Tracheal epithelial cell (primary cell): ENCODE measurements at places on chromosomes 7 and 10. TPM values are rescaled to one million over a fixed set of nuclear protein-coding genes. Genes with fewer than 3 reads are reported as not detected.

The RNF133 gene
- not detected in 2 replicates for total RNA-seq

The CPEB3 gene
- 0.48 and 1.5 TPM in 2 replicates for total RNA-seq

The RAB19 gene
- total RNA-seq: 1.4 TPM in 1 of 2 replicates, not detected in the other

The SLC39A12 gene
- total RNA-seq: not detected in 2 replicates

The CCT6A gene
- 221 and 354 TPM in 2 replicates for total RNA-seq

The DOCK1 gene
- total RNA-seq: 132 and 195 TPM in 2 replicates

The CPA1 gene
- not detected in 2 replicates for total RNA-seq

The TTYH3 gene
- total RNA-seq: 16.6 and 32.5 TPM in 2 replicates

The ZNF425 gene
- total RNA-seq: 2.6 and 3.1 TPM in 2 replicates

The TMEM213 gene
- not detected in 2 replicates for total RNA-seq

The KIAA1549 gene
- total RNA-seq: 0.21 and 0.96 TPM in 2 replicates

The RET gene
- 0.21 and 1.2 TPM in 2 replicates for total RNA-seq

The LRRC17 gene
- 0.72 and 1.9 TPM in 2 replicates for total RNA-seq

The RBM20 gene
- total RNA-seq: under 0.01 TPM in 1 of 2 replicates, not detected in the other

The PRLHR gene
- total RNA-seq: not detected in 2 replicates

The COL13A1 gene
- total RNA-seq: 0.21 and 0.72 TPM in 2 replicates

The ZNF804B gene
- not detected in 2 replicates for total RNA-seq

The TFEC gene
- under 0.01 TPM in 1 of 2 replicates, not detected in the other for total RNA-seq

The SPDYE6 gene
- total RNA-seq: not detected in 2 replicates

The SEC31B gene
- 0.43 and 2.4 TPM in 2 replicates for total RNA-seq

The MAGI2 gene
- total RNA-seq: 0.96 and 1.7 TPM in 2 replicates

The CUBN gene
- under 0.01 and 0.85 TPM in 2 replicates for total RNA-seq

The CYP26C1 gene
- 0.24 TPM in 1 of 2 replicates, not detected in the other for total RNA-seq

The SOSTDC1 gene
- 0.24 TPM in 1 of 2 replicates, not detected in the other for total RNA-seq

The MXI1 gene
- total RNA-seq: 42.9 and 65.2 TPM in 2 replicates

The CYP3A4 gene
- total RNA-seq: under 0.01 and 0.21 TPM in 2 replicates

The CPA4 gene
- total RNA-seq: 6.6 and 7.2 TPM in 2 replicates

The GPR146 gene
- total RNA-seq: 2.8 and 3.9 TPM in 2 replicates
